ENCODE measurements at places on chromosomes 4 and X.
A peak's percentile ranks its signal among the peaks of the same experiment; 100 is the strongest.

GRCh38 chrX:9626379-9626778, 139.3 kb downstream of the GPR143 start:
- DNase-seq, result no peak

DNA sequence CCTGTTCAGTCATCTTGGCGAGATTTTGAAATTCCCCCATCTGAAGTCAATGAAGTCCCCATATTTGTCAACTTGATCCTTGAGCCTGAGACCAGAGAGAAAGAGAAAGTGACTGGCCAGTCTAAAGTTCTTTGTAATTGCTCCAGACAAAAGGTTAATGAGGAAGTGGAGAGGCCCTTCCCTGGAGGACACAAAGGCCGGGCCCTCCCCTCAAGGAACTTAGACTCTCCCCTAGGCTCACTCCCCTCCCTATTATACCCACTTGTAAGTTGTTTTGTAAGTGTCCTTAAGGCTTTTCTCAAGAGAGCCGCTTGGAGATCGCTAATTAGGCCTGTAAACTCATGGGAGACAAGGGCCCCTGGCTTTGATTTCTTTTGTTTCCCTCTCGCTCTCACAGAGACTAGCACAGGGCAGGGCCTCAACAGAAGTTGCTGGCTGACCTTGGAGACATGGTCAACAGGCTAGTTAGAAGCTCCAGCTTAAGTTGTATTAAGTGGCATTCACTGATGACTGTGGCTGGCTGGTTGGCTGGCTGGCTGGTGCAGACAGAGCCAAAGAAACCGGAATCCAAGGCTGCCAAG, 20.3 kb upstream of the GPC4 start:
- peak; percentile 92 for DNase-seq

GRCh38 chr4:6137027-6137746, 63.2 kb downstream of the JAKMIP1 start:
- DNase-seq, result peak; percentile 34

DNA sequence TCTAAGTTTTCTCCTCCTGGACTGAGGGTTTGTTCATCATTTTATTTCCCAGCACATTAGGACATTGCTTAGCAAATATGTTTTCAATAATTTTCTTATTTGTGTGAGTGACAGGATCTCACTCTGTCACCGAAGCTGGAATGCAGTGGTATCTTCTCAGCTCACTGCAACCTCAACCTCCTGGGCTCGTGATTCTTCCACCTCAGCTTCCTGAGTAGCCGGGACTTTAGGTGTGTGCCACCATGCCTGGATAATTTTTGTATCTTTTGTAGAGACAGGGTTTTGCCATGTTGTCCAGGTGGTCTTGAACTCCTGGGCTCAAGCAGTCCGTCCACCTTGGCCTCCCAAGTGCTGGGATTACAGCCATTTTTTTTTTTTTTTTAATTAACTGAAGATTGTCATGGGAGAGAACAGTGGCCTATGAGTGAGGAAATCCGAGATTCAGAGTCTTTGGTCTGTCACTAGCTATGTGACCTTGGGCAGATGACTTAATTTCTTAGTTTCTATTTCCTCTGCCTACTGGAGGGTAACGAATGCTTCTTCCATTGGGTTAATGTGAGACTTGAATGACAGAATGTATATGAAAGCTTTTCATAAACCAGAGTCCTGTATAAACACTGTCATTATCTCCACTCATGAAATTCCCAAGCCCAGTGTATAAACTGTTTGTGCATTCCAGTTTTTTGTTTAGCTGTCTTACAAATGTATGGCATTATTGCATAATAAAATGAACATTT, 23.9 kb downstream of the MOB1B start:
- DNase-seq, result no peak

DNA sequence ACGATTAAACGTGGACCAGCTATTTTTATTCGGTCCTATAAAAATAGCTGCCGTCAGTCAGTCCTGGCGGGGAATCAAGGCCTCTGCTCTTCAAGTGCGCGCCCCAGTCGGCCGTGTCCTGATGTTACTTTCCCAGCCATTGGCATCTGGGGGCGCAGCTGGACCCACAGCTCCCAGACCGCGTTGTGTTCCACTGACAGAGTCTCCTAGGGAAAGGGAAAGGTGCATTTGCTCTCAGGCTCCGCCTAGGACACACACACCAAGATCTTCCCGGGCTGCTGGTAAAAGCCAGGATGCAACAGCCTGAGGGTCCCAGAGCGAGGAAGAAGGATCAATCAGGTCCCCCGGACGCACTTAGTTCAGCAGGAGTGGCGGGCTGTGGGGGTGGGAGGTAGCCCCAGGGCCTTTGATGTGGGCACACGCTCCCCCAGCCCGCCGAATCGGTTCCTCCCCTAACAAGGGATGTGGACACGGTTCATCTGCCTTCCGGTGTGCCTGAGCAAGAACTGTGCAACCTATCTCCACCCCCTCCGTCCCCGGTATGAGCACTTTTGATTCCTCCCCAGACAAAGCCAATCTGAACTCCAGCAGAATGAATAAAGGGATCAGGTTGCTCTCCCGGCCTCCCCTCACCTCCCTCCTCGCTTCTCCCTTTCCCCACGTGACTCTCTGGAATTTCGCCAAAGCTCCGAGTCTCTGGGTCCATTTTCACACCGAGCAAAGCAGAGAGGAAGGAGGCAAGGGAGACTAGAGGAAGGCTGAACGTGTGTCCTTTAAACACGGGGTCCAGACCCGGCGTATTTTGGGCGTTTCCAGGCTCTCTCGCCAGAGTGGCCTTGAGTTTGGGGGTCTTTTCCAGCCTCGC, 626 bp upstream of the FRAS1 start:
- peak; percentile 95 for DNase-seq

DNA sequence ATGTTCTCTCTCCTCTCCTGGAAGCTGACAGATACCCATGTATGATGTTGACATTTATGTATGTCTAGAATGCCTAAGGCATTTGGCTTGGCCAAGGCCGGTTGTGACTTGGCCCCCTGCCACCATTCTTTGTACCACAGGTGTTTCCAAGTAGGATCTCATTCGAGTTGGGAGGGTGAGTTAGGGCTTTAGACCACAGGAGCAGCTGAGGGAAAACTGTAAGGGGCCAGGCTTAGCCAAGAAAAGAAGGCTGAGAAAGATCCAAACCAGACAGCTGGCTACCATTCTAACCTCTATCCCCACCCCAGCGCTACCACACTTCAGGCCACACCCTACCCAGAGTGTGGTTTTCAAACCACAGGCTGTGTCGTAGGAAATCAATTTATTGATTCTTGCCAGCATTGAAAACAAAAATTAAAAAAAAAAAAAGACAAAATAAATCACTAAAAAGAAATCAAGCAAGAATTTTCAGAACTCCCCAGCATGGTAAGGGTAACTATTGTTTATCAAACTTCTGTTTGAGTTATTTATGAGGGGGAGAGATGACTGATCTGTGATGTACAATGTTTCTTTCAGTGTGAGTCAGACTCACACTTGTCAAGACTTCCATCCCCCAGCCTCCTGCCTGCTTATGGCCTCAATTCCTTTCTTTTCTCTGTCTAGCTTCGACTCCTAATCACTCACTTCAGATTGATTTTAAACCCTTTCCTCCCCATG, 9.9 kb downstream of the TMSB4X start:
- DNase-seq, result no peak

DNA sequence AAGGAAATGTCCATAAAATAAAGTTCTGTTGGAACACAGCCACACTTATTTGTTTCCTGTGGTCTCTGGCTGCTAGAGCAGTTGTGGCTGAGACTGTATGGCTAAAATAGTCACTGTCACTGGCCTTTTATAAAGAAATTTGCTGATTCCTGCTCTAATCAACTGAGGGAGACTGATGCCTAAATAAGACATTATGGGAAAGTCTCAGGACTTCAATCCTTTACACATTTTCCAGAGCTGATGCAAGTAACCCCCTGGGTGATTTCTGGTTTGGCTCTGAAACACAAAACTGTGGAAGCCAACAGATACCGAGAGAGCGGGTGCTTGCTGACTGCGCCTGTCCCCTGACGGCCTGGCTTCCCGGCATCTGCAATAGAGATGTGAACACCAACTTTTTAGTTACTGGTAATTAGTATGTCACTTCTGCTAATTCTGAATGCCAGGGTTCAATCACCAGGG, 64.0 kb downstream of the POLR2B start:
- DNase-seq, result no peak

- DNase-seq, result no peak
These were observed 31.2 kb upstream of the TSPAN5 start for GRCh38 chr4:98689507-98690174.

GRCh38 chrX:34915463-34916225, 27.0 kb upstream of the FAM47B start:
- no peak for DNase-seq

DNA sequence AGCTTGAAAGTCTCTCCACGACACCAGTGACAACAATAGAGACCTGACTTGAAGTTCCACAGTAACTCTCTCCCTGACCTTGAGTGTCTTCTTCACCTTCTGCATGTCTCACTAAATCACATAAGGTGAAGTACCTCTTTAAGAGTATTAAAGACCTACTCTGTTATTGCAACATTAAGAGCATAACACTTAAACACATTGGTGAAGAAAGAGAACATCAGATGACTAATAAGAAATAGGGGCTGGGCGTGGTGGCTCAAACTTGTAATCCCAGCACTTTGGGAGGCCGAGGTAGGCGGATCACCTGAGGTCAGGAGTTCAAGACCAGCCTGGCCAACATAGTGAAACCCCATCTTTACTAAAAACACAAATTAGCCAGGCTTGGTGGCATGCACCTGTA, 33.9 kb upstream of the MAPK10 start:
- no peak for DNase-seq

DNA sequence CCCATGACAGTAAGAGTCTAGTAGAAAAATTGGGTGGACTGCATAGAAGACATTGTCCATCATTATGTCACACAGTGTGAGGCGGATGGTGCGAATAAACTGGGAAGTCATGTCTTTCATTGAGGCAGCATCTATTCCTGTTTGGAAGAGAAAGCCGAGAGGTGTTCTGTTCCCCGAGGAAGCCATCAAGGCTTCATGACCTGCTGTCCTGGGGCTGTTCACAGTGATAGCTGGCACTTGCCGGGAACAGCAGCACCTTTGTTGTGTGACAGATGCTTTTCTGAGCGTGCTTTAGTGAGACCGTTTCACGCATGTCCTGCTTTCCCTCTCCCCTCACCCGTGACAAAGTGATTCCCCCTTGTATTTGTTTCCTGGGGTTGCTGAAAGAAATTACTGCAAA, 20.3 kb downstream of the RGS12 start:
- DNase-seq, result no peak

DNA sequence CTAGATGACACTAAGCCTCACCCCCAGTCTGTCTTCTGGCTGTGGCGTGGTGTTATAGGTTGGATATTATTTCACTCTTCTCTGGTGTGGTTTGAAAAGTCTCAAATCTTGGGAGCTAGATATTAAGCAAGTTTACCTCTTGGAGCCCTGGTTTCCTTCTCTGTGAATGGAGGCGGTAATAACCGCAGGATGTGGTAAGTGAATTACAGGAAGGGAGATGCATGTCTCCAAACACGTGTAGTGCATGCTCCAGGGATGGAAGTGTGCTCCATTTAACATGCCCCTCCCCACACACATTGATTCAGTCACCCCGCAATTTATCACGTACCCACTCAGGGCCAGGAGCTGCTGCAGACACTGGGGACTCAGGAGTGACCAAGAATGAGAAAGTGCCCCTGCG, 4.9 kb downstream of the ZNF275 start:
- no peak for DNase-seq

DNA sequence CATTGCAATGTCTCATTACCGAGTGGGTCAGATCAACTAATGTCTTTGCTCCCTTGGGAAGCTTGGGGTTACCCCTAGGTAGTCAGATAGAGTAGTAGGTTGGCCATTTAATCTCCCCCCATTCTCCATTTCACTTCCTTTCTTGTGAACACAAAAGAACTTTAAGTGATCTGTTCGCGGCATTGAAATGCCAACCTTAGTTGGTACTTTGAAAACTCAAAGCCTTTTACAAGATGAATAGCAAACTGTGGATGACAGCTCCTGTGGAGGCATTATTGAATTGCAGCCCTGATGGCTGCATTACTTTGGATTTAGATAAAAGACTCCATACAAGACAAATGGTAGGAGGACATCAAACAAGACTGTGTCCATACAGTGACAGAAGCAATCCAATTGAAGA, 469.1 kb downstream of the GBA3 start:
- DNase-seq, result peak; percentile 16

- no peak for DNase-seq
These were observed 1375.0 kb upstream of the ADGRL3 start for GRCh38 chr4:59825104-59825503.

- DNase-seq, result no peak
These were observed 24.0 kb downstream of the CDKN2AIP start for GRCh38 chr4:183468210-183469095.

- DNase-seq, result no peak
These were observed 4.7 kb upstream of the FAM241A start for GRCh38 chr4:112140536-112140935.

DNA sequence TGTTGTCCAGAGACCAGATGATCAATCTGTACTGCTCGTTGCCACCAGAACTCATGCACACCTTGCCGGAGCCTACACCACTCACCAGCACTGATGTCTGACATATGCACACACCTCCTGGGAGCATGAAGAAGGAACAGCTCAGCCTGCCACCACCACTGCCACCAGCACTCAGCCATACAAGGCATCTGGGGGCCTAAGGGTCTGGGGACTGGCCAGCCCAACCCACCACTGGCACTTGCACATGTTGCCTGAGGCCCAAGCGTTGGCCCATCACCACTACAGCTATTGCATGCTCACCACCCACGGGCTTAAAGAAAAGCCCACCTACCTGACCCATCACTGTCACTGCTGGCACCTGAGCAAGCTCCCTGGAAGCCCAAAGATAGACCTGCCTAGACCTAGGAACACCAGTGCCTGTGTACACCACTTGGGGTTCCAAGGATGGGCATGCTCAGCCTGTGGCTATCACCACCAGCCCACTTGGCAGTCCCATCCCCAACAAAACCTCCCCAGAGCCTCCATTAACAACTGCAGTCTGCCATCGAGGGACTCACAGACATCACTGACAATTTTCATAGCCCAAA, 174.3 kb upstream of the GRID2 start:
- DNase-seq, result no peak

- DNase-seq, result no peak
These were observed 617 bp upstream of the PDHA1 start for GRCh38 chrX:19343085-19343534.

- no peak for DNase-seq
These were observed 1285.8 kb downstream of the TECRL start for GRCh38 chr4:63123441-63123840.

DNA sequence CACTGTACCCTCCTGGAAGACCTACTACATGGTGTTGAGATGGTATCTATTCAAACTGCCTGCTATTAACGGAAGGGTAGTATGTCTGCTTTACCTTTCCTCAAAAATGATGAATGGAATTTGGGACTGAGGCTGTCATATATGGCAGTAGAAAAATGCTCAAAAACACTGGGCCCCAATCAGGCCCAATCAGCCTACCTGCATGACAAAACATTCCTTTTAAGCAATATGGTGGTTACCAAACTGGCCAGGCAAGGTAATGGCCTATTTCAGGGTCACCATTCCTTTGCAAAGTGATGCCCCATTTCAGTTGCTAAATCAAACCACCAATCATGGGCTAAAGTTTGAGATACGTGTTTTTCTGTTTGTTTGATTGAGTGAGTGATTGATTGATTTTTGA, 14.9 kb downstream of the RNF150 start:
- DNase-seq, result no peak

- peak; percentile 27 for DNase-seq
These were observed 1.5 kb downstream of the PGRMC1 start for GRCh38 chrX:119237562-119237942.

- DNase-seq, result no peak
These were observed 1440.2 kb downstream of the ADGRL3 start for GRCh38 chr4:62640296-62640695.

GRCh38 chr4:24488399-24489164, 95.8 kb downstream of the DHX15 start:
- DNase-seq, result peak; percentile 89
